Fibroblast of pulmonary artery (primary cell): ENCODE measurements at places on chromosomes 1 and 21.
A peak's percentile ranks its signal among the peaks of the same experiment; 100 is the strongest.

- peak; percentile 98 for DNase-seq
Measured at GRCh38 chr1:24769656-24770651, 24.7 kb downstream of the CLIC4 start.

DNA sequence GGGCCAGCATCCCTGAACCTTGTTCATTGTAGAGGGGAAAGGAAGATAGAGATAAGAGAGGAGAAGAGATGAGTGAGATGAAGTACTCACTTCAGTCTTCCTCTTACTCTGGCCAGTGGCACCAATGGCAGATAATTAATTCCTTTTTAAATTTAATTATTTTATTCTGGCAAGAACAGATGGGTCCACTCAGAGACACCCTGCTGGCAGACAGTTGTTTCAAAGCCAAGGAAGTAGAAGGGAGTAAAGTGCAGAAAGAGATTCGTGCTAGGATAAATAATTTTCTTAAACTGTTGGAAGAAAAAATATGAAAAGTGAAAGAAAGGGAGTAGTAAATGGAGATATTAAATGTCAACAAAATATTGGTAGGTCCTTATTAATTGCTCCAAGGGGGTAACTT is 7.7 kb upstream of the GJA5 start:
- no peak for DNase-seq

- peak; percentile 69 for DNase-seq
Measured at GRCh38 chr1:12594966-12595756, 22.8 kb downstream of the DHRS3 start.

- no peak for DNase-seq
Measured at GRCh38 chr1:112754116-112754628, 39.0 kb upstream of the PPM1J start.
